Activated naive CD4-positive, alpha-beta T cell treated with anti-CD3 and anti-CD28 coated beads, Interleukin-2, amount 50 U/mL, for 72 hours (primary cell): ENCODE measurements at places on chromosomes 12 and 14. TPM values are rescaled to one million over a fixed set of nuclear protein-coding genes. Genes with fewer than 3 reads are reported as not detected.

The G2E3 gene
- 37.7 TPM for total RNA-seq

The CLEC9A gene
- not detected for total RNA-seq

The CPSF6 gene
- 104 TPM for total RNA-seq

The ASCL4 gene
- total RNA-seq, result not detected

The KLHL33 gene
- 0.09 TPM for total RNA-seq
